Stimulated activated CD4-positive, alpha-beta T cell treated with anti-CD3 and anti-CD28 coated beads, Interleukin-1b, Interleukin-23, amount 100 ng/mL, for 4 hours (primary cell): ENCODE measurements at places on chromosomes 3 and 15.
A peak's percentile ranks its signal among the peaks of the same experiment; 100 is the strongest.

GRCh38 chr3:94413336-94414108 lies 350.7 kb downstream of the NSUN3 start:
- no peak for DNase-seq

GRCh38 chr3:3919316-3919715 lies 120.1 kb downstream of the LRRN1 start:
- no peak for DNase-seq

GRCh38 chr15:78308422-78309032 lies 9.1 kb upstream of the SKIC8 start:
- peak; percentile 2 for DNase-seq

DNA sequence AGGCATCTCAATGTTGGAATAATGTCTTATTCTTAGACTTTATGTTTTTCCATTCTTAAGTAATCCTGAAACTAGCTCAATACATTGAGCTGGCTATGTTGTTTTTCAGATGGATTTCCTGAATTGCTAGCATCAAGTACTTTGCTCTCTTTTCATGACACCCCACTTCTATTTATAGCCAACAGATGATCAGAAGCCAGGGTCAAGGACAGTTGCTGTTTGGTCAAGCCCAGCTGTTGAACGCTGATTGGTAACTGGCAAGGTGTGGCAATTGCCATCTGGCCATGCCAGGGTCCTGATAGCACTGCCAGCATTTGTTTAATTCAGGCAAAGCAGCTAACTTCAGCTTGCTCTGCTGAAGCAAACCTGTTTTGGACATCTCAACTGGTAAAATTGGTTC lies 46.2 kb upstream of the PLCL2 start:
- no peak for DNase-seq

- no peak for DNase-seq
Measured at GRCh38 chr3:58520403-58521335, 16.3 kb downstream of the ACOX2 start.
